ENCODE measurements at places on chromosomes 6 and 20. TPM values are rescaled to one million over a fixed set of nuclear protein-coding genes. Genes with fewer than 3 reads are reported as not detected.

Gene ATG5
- 11.8 TPM for polyA plus RNA-seq

Gene MYMX
- not detected for polyA plus RNA-seq

Gene FGD2
- not detected for polyA plus RNA-seq

Gene OPN5
- polyA plus RNA-seq, result not detected

Gene EYA4
- polyA plus RNA-seq, result 4.4 TPM

Gene TULP1
- not detected for polyA plus RNA-seq

Gene EPM2A
- polyA plus RNA-seq, result 2.4 TPM

Gene EYA2
- 5.4 TPM for polyA plus RNA-seq

GRCh38 chr6:140560671-140561070 is 1186.2 kb upstream of the CITED2 start:
- no peak overlapping the region for H3K4me3 ChIP-seq
- H3K4me1 ChIP-seq, result no peaks in the 10 kb centered on the region
- H3K36me3 ChIP-seq, result no peaks in the 10 kb centered on the region

GRCh38 chr6:143695969-143696663 is 18.4 kb downstream of the PHACTR2 start:
- peaks cover 26% of the 10 kb centered on the region for H3K4me1 ChIP-seq
- no peak overlapping the region for H3K27ac ChIP-seq
- H3K4me3 ChIP-seq, result no peak overlapping the region

DNA sequence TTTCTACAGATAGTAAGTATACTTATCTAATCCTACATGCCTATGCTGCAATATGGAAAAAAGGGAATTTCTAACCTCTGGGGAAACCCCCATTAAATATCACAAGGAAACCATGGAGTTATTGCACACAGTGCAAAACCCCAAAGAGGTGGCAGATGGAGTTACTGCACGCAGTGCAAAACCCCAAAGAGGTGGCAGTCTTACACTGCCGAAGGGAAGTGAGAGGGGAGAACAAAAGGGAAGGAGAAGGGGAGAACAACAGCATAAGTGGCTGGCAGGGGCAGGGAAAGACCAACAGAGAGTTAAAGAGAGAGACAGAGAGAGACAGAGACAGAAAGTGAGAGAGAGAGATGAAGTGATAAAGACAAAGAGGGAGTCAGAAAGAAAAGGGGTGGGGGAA is 43.8 kb upstream of the EIF2S2 start:
- H3K27me3 ChIP-seq, result peaks cover 26% of the 10 kb centered on the region
- no peaks in the 10 kb centered on the region for H3K4me1 ChIP-seq
- no peak overlapping the region for H3K4me3 ChIP-seq
- H3K36me3 ChIP-seq, result no peaks in the 10 kb centered on the region
- no peak for DNase-seq

DNA sequence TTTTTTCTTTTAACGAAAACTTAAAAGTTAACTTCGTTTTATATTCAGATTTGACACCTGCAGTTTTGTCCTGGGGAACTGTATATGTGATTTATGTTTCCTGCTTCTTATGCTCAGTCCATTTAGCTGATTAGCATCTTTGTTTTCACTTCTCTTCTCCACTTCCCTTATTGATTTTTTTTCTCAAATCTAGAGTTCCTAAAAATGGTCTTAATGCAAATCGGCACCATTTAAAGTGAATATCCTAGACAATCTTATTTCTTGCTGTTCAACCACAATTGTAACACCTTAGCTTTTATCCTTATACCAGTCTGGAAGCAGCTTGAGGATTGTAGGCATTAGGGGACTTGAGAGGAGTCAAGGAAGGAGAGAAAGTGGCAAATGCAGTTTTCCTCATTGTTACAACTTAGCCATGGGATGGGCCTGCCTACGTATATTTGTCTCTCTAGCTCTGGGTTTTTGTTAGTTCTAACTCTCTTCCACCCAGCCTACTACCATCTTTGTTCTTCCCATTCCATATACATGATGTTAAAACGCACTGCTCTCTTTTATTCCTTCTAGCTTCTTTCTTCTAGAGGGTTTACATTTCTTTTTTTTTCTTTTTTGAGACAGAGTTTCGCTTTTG is 8.5 kb downstream of the QRSL1 start:
- DNase-seq, result no peak
- peaks cover 3% of the 10 kb centered on the region for H3K36me3 ChIP-seq
- no peak overlapping the region for H3K27ac ChIP-seq
- no peaks in the 10 kb centered on the region for H3K27me3 ChIP-seq

DNA sequence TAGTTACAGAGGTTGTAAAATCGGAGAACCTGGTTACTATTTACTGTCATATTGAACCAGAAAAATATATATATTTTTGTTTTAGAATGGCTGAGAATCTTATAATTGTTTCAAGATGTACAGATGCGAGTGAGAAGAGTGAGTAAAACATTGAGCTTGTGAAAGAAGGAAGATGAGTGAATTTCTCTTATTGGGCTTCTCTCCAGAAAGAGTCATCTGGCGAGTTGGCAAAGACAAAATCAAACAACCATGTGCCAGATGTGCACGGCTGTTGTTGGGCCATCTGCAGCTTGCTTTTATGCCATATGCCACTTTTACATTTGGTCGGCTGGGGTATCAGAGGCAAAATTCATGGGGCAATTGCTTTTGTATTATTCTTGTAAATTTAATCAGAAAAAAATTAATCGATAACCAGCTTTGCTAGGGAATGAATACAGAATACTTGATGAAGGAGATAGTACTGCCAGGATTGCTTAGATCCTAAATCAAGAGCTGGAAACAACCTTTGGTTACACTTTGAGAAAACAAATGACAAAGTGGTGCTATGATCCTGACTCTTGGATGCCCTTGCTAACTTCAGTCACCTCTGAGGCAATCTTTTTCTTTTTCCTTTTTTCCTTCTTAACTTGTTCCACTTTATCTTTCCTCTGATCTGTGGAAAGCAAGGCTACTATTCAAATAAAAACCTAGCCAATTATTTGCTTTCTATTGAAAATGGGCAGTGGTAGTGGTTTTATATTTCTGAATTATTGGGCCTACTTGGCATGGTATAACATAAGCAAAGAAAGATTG is 97.1 kb upstream of the GRIK2 start:
- H3K36me3 ChIP-seq, result no peaks in the 10 kb centered on the region
- DNase-seq, result peak; percentile 2
- no peaks in the 10 kb centered on the region for H3K27me3 ChIP-seq
- H3K4me1 ChIP-seq, result no peaks in the 10 kb centered on the region
- H3K27ac ChIP-seq, result no peak overlapping the region
- no peak overlapping the region for H3K4me3 ChIP-seq

DNA sequence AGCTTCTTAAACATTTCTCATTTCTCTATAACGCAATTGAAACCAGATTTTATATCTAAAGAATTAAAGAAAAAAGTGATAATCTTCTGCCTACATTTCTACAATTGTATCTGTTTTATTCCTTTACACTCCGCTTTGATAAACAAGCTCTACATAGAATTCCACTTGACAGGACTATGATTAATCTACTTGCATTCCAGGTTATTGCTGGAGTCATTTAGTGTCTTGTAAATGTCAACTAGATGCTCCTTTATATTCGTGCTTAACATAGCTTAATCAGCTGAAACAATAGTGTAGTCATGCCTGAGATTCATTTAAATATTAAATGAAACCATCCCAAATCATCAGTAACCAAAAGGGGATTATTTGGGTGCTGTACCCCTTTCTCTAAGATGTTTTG is 284.0 kb downstream of the TRDN start:
- no peaks in the 10 kb centered on the region for H3K4me1 ChIP-seq
- H3K36me3 ChIP-seq, result no peaks in the 10 kb centered on the region
- no peaks in the 10 kb centered on the region for H3K27me3 ChIP-seq
- no peak for DNase-seq
- no peak overlapping the region for H3K4me3 ChIP-seq

DNA sequence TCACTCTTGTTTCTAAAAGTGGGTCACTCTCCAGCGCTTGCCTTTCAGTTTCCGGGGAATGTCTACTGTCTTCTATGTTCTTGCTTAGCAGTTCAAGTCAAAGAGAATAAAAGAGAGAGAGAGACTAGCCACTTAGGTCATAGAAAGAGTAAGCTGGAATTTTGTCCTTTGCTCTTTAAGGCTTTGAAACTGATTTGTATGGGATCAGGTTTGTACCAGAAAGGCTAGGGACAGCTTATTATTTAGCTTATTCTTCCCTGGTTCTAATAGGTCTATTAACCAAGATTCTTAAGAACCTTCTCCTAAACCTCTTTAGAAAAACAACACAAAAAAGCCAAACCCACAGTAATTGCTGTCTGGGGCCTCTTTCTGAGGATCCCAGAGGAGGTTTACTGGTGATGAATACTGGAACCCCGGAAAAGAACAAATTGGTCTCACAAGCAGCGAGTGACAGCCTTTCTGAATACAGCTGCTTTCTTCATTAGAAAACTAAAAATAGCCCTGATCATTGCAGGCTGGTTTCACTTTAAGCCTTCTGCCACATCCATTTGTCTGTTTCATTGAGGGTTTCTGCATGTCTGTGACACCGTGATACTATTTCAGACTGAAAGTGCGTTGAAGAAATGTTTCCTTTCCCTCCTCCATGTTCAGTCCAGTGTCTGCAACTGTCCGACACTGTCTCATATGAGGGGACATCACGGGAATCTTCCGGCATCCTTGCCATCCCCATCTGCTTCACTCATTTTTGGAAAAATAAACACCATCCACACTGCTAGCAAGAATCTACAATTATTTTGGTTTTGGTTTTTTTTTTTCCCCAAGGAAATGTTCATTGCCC is 75.1 kb upstream of the ATXN1 start:
- peak overlapping the region; percentile 35 for H3K4me3 ChIP-seq
- DNase-seq, result peak; percentile 26
- H3K36me3 ChIP-seq, result no peaks in the 10 kb centered on the region
- H3K4me1 ChIP-seq, result peaks cover 12% of the 10 kb centered on the region

DNA sequence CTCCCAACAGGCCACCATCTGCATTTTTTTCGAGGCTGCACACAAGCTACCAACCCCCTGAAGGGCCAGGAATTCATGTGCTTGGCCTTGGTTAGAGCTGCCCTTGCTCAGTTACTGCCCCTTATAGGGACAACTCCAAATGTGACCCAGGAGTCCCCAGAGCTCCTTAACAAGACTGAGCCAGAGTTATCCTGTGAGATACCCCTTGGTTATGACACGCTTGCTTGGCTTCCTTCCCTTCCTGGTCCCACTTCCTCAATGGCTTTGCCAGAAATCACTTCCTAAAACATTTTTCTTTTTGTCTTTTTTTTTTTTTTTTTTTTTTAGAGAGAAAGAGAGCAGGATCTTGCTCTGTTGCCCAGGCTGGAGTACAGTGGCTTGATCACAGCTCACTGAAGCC is 8.9 kb downstream of the TREM1 start:
- no peak overlapping the region for H3K4me3 ChIP-seq
- DNase-seq, result no peak
- no peaks in the 10 kb centered on the region for H3K36me3 ChIP-seq

GRCh38 chr6:49849213-49849907 is 17.0 kb downstream of the CRISP1 start:
- H3K36me3 ChIP-seq, result no peaks in the 10 kb centered on the region
- no peaks in the 10 kb centered on the region for H3K4me1 ChIP-seq
- H3K27me3 ChIP-seq, result no peaks in the 10 kb centered on the region
- peak; percentile 55 for DNase-seq
- no peak overlapping the region for H3K27ac ChIP-seq

GRCh38 chr20:58192567-58192966 is 35.9 kb downstream of the ANKRD60 start:
- DNase-seq, result no peak
- peaks cover 9% of the 10 kb centered on the region for H3K27me3 ChIP-seq
- H3K4me3 ChIP-seq, result no peak overlapping the region
- no peaks in the 10 kb centered on the region for H3K36me3 ChIP-seq
- H3K27ac ChIP-seq, result no peak overlapping the region
- H3K4me1 ChIP-seq, result no peaks in the 10 kb centered on the region

DNA sequence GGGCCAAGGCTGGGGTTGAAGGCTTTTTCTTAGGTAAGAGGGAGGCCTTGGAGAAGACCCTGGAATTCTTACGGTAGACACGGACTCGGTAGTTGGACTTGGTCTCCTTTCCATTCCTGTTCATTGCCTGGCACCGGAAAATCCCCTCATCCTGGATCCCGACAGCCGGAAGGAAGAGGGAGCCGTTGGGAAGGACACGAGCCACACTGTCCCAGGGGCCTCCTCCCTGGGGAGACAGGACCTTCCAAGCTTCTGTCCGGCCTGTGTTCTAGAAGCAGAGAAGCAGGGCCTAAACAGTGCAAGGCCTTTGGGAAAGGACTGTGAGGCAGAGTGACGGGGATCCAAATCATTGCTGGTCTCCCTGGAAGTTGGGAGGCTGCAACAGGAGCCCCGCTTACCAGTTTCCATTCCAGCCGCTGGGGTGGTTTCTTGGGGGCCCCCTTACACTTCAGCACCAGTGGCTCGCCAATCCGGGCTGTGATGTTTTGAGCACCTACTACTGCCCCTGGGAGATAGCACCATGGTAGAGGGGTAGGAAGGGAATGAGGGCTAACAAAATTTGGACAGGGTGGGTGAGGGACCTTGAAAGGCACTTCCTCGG is 470 bp downstream of the AGER start:
- H3K36me3 ChIP-seq, result peaks cover 38% of the 10 kb centered on the region
- no peak for DNase-seq
- H3K27ac ChIP-seq, result no peak overlapping the region
- no peak overlapping the region for H3K4me3 ChIP-seq
- H3K4me1 ChIP-seq, result no peaks in the 10 kb centered on the region

DNA sequence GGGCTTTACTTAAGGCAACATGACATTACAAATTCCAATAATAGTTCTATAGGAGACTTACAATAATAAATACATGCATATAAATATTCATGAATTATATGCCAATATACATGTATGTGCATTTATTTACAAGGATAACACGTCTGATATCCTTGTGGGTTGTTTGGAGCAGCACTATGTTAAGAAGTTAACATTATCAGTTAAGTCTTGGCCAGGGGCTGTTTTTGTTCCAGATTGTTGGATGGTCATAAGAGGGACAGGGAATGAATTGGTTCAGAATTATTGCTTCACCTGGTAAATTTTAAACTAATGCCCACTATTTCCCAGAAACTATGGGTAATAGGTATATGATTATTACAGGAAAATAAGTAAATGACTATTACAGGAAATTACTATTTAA is 81.3 kb upstream of the MMS22L start:
- H3K4me3 ChIP-seq, result no peak overlapping the region
- no peak overlapping the region for H3K27ac ChIP-seq
- no peaks in the 10 kb centered on the region for H3K27me3 ChIP-seq
- DNase-seq, result no peak

DNA sequence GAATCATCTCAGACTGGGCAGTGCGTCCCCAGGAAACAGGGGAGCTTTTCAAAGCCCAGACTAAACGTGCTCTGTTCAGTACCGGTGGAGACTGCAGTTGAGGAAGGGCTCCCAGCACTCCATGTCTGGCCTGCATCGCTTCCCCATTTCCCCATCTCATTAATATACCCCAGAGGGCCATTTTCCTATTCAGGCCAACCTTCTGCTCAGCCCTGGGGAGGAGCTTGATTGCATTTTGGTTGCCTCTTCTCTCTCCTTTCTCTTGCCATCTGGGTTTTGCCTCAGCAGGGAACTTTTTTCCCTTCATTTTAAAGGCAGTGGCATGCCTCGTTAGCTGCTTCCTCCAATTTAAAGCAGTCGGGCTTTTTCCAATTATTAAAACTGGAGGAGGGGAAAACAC is 394.3 kb upstream of the SOX4 start:
- H3K27ac ChIP-seq, result no peak overlapping the region
- no peak for DNase-seq
- no peaks in the 10 kb centered on the region for H3K27me3 ChIP-seq
- no peaks in the 10 kb centered on the region for H3K36me3 ChIP-seq

- no peaks in the 10 kb centered on the region for H3K27me3 ChIP-seq
- DNase-seq, result no peak
- H3K4me1 ChIP-seq, result peaks cover 17% of the 10 kb centered on the region
- no peaks in the 10 kb centered on the region for H3K36me3 ChIP-seq
Measured at GRCh38 chr20:4549711-4550259, 171.9 kb upstream of the PRND start.

GRCh38 chr6:39819676-39820075 is 27.5 kb downstream of the DAAM2 start:
- no peak for DNase-seq
- H3K27me3 ChIP-seq, result no peaks in the 10 kb centered on the region
- peaks cover 29% of the 10 kb centered on the region for H3K4me1 ChIP-seq
- H3K4me3 ChIP-seq, result no peak overlapping the region
